ENCODE measurements at places on chromosomes 13 and 19. TPM values are rescaled to one million over a fixed set of nuclear protein-coding genes. Genes with fewer than 3 reads are reported as not detected.

DNA sequence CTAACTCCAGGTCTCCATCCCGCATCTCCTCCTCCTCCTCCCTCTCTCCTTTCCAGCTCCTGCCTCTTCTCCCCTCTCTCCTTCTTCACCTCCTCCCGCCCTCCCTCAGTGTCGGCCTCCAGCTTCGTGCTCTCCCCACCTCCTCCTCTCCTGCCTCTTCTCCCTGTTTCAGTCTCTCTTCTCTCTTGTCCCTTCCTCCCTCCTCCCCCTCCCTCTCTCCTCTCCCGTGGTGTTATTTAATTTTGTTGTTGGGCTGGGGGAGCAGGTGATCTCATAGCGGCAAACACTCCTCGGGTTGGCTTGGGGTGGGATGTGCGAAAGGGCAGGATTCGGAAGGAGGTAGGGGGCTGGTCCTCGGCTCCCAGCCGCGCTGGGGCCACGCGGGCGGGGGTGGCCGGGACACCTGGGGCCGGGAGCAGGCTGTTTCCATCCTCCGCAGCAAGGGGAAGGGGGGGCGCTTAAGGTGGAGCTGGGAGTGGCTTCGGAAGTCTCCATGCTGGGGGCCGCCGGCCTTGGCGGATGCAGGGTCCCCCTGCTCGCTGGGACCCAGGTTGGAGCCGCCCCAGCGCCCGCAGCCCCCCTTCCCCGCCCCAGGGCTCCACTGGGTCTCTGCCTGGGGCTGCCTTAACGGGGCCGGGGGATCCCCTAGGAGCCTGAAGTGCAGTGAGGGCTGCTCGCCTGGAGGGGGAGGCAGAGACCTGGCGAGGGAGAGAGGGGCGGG, at the start of gene CA11:
TSS of gene CA11 (minus strand) at position 187 of the 721 bp plus-strand sequence. CDS start 555 bp downstream, outside the sequence.
- no peak for DNase-seq

GRCh38 chr19:20080656-20081055, 2.9 kb downstream of the ZNF90 start:
- no peak for DNase-seq

DNA sequence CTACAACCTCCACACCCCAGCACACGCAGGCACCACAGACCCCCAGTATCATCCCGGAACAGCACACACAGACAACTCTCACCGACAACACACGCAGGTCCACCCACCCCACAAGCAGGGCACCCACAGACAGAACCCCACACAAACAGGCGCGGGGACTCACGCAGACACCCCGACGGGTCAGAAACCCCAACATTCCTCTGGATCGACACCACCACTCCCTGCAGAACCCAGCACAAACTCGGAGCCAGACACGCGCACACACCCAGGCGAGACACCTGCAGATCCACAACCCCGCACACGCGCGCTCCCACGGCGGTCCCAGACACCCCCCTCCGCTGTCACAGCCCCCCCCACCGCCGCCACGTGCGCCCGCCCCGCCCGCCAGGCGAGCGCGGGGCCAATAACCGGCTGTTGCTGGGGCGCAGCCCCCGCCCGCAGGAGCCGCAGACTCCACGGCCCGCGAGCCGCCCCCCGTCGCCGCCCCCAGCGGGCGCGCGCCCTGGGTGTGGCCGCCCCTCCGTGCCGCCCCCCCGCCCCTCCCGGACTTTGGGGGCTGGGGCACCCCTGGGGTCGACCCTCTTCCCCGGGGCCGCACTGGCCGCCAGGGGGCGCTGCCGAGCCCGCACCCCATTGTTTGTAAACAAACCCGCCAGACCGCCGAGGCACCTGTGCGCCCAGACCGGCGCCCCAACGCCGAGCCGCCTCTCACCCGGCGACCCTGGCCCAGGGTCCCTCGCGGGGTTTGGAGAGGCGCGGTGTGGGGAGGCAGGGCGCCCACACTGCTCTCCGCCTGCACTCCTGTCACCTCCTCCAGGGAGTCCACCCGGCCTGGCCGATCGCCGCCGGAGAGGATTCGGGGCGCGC, 712 bp downstream of the BBC3 start:
- DNase-seq = no peak

GRCh38 chr19:6354098-6354674, 7.1 kb upstream of the CLPP start:
- no peak for DNase-seq

- DNase-seq = no peak
These were observed 28.9 kb downstream of the AP2S1 start for GRCh38 chr19:46821512-46822409.

GRCh38 chr13:32033744-32034143, 2.2 kb downstream of the FRY start:
- DNase-seq = no peak

DNA sequence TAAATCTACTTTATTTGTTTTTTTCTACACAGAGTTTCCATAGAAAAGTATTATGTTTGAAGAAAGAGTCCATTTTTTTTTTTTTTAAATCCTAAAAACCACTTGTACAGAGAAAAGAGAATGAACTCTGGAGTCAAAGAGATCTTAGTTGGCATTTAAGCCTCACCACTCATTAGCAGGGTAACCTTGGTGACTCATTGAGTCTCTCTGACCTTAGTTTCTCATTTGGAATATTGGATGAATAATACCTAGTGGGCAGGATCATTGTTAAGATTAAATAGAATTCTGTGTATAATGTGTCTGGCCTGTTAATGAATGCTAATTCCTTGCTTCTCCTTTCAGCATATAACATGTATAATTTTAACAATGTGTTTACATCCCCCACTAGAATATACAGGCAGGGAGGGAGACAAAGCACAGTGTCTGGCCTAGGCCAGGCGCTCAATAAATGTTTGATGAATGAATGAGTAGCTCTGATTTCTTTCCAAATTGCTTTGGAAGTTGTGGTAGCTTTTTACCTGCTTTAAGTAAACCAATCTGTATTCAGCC, 48.7 kb upstream of the MYCBP2 start:
- DNase-seq = no peak

GRCh38 chr13:39968646-39969475, 313.4 kb downstream of the COG6 start:
- no peak for DNase-seq

DNA sequence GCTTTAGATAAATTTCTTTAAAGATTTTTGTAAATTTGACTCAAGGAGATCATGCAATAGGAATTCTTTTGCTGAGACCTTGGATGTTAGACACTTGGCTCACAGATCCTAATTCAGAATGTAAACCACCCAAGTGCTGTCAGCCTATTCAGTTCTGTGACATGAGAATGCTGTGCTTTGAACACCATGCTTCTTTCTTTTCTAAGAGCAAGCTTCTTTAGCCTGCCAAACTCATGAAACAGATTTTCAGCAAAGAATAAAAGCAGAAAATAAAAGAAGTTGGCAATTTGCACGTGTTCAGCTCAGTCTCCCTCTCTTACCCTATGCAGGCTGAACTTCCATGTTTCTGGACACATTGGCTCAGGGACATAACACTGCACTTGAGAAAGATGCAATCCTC, 845.8 kb downstream of the UQCRFS1 start:
- DNase-seq = no peak

The APC2 gene
- total RNA-seq = 0.42 TPM

The FOXO1 gene
- 73.5 TPM for total RNA-seq

The PRRG2 gene
- 2.5 TPM for total RNA-seq
